Erythroblast (primary cell): ENCODE measurements at places on chromosomes 6 and 20.

GRCh38 chr6:83889621-83890020 is 30.1 kb downstream of the CYB5R4 start:
- DNase-seq = no peak

GRCh38 chr6:17032988-17033634 is 68.7 kb upstream of the STMND1 start:
- DNase-seq = peak; percentile 4

- no peak for DNase-seq
Observed at GRCh38 chr6:28922821-28923317, 916 bp downstream of the TRIM27 start.

GRCh38 chr6:73774311-73774774 is 78.3 kb downstream of the CD109 start:
- no peak for DNase-seq

DNA sequence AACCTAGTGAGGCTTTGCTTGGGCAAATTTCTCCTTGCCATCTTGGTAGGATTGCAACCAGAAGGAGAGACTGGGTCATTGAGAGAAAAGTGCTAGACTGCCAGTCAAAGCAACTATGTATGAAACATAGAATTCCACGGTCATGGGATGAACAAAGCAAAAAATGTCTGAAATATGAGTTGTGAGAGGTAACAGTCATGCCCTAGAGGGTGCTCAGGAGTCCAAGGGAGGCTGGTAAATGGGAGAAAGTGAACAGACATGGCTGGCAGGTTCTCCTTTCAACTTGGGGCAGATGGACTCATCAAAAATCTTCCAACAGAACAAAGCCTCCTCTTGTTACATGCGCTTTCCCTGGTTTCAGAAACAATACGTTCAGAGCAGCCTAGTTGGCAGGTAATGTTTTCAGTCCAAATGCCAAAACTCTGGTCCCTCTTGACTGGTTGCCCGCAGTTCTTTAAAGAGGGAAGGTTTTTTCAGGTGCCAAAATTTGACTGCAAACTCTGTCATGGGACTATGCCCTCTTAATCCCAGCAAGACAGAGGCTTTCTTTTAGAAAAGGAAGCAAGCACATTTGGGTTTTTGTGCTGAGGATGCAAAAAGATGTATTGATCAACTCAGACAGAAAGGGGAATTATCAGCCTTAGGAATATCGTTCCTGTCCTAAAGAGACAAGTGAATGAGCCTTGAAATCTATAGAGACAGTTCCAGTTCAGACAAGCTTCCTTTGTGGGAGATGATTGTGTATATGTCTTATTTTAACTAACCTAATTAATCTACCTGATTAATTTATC is 68.5 kb upstream of the SASH1 start:
- no peak for DNase-seq

DNA sequence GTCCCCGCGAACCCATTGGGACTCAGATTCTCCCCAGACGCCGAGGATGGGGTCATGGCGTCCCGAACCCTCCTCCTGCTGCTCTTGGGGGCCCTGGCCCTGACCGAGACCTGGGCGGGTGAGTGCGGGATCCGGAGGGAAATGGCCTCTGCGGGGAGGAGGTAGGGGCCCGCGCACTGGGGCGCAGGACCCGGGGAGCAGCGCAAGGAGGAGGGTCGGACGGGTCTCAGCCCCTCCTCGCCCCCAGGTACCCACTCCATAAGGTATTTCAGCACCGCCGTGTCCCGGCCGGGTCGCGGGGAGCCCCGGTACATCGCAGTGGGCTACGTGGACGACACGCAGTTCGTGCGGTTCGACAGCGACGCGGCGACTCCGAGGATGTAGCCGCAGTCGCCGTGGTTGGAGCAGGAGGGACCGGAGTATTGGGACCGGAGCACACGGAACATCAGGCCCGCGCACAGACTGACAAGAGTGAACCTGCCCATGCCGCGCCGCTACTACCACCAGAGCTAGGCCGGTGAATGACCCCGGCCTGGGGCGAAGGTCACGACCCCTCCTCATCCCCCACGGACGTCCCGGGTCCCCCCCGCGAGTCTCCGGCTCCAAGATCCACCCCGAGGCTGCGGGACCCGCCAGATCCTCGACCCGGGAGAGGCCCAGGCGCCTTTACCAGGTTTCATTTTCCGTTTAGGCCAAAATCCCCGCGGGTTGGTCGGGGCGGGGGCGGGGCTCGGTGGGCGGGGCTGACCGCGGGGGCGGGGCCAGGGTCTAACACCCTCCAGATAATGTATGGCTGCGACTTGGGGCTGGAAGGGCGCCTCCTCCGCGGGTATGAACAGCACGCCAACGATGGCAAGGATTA is 15.7 kb upstream of the HLA-A start:
- DNase-seq = peak; percentile 60
